ENCODE measurements at places on chromosomes 7 and 10. TPM values are rescaled to one million over a fixed set of nuclear protein-coding genes. Genes with fewer than 3 reads are reported as not detected.

GRCh38 chr10:10623958-10624566 lies 393.6 kb upstream of the CELF2 start:
- DNase-seq, result no peak

- DNase-seq, result no peak
Measured at GRCh38 chr7:36874041-36874440, 149.7 kb upstream of the AOAH start.

DNA sequence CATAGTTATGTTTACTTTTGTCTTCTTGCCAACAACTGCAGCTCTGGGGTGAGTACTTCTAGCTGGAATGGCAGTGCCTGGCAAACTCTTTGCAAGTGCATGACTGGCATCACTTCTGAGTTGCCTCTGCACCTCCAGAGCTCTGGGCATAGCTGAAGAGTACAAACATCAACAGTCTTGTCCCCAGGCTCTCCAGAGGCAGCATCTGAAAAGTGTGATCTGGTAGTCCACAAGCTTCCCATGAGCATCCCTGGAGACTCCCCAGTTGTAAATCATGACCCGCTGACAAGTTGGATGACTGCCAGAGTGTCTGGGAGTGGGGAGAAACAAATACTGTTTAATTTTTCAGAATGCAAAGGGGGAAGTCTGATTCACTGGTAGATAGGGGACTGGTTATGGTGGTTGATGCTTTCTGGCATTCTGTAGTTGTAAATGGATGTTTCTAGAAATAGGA lies 138.9 kb upstream of the CDK13 start:
- no peak for DNase-seq

GRCh38 chr7:101582971-101583370 lies 46.1 kb downstream of the MYL10 start:
- no peak for DNase-seq

GRCh38 chr7:93029056-93029455 lies 88.7 kb downstream of the SAMD9 start:
- DNase-seq, result no peak

DNA sequence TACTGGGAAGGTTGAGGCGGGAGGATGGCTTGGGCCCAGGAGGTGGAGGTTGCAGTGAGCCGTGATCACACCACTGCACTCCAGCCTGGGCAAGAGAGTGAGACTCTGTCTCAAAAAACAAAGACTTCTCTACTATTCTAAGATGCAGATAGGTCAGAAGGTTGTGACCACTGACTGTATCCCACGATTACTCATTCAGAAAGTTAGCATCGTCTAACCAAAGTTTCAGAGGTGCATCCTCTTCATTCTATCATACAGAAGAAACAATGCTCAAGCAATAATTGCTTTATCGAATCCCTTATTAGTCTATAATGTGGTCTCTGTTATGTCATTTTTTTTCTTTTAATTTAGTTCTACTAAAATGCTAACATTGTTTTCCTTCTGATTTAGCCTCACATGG lies 348.7 kb upstream of the LRGUK start:
- no peak for DNase-seq

- peak; percentile 97 for DNase-seq
Measured at GRCh38 chr7:30594540-30595435, at the start of gene GARS1. GARS1 (plus strand) TSS chr7:30594878; CDS start chr7:30594922, 44 bp downstream.

GRCh38 chr7:117974891-117975290 lies 101.7 kb upstream of the CTTNBP2 start:
- DNase-seq, result no peak

- DNase-seq, result no peak
Measured at GRCh38 chr10:56142092-56142728, 218.8 kb downstream of the ZWINT start.

DNA sequence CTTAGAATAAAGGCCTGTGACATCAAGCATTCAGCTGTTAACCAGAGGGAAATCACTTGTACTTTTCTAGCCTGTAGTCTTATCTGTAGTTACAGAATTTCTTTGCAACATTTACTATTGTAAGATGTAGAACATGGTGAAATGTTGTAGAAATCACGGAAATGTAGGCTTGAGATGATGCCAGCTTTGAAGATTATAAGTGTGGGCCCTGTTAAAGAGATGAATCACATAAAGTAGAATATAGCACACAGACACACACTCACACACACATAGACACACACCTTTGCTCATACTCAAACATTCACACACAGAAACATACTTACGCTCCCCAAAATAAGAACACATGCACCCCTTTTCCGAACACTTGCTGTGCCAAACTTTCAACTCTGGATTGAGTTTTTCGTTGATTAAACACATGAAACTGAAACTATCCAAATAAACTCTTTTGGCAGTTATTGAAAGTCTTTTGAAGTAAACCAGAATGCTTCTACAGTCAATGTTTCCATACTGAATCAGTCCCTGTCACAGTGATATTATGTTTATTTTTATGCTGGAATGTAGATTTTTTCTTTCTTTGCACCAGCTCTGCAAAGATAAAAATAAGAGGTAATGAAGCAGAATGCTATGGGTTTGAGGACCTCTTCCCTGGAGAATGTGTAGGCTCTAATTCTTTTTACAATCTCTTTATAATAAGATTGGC lies 230.3 kb upstream of the MEOX2 start:
- DNase-seq, result no peak

DNA sequence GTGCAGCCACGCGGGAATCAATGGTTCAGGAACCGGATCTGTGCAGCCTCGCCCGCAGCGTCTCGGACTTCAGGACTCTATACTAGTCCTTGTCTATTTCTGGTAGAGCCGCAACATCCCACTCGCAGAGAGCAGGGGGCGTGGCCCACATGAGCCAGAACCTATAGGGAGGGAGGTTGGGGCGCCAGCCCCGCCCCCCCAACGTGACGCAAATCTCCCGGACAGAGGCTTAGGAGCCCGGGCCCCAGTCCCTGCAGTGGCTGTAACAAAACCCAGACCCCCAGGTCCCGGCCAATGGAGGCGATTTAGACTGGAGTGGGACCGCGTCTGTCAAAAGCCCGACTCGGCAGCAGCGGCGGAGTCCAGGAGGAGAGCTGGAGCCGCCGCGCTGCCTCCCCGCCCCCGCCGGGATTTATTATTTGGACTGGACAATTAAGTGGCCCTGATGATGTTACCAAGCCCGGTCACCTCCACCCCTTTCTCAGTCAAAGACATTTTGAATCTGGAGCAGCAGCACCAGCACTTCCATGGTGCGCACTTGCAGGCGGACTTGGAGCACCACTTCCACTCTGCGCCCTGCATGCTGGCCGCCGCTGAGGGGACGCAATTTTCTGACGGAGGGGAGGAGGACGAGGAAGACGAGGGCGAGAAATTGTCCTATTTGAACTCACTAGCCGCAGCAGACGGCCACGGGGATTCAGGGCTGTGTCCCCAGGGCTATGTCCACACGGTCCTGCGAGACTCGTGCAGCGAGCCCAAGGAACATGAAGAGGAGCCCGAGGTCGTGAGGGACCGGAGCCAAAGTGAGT lies at the start of gene NKX2-3:
Gene NKX2-3 (plus strand): TSS at position 256 of the 809 bp plus-strand sequence. CDS start 190 bp downstream, at position 446.
- peak; percentile 71 for DNase-seq

DNA sequence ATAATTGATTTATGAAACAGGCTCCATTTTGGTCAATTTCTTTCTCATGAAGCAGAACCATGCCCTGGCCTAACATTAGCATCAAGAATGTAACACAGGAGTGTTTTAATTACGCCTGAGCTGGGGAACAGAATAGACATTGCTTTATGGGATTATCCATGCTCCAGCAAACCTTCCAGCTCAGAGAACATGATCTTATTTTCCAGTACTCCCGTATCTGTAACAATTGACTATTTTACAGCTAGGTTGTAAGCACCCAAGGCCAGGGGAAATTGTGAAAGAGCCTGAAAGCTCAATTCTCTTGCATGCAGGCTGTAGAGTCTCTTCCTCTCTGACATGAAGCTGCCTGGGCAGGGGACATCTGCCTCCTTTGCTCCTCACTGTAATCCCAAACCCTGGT lies 30.8 kb upstream of the CRYGN start:
- DNase-seq, result no peak

DNA sequence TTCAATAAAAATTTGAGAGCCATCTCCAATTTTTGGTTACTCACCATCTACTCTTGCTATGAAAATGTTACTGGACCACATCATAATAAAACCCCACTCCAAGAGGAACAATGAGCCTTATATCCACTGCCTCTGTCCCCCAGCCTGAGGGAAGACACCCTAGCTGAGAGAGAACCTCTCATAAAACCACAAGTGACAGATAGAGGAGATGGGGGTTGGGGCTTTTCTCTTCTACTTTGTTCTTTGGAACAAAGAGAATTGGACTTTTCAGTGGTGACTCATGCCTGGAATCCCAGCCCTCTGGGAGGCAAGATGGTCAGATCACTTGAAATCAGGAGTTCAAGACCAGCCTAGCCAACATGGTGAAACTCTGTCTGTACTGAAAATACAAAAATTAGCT lies 27.6 kb upstream of the TAS2R16 start:
- DNase-seq, result no peak

- no peak for DNase-seq
Measured at GRCh38 chr7:64626557-64626956, 39.4 kb upstream of the ZNF107 start.

DNA sequence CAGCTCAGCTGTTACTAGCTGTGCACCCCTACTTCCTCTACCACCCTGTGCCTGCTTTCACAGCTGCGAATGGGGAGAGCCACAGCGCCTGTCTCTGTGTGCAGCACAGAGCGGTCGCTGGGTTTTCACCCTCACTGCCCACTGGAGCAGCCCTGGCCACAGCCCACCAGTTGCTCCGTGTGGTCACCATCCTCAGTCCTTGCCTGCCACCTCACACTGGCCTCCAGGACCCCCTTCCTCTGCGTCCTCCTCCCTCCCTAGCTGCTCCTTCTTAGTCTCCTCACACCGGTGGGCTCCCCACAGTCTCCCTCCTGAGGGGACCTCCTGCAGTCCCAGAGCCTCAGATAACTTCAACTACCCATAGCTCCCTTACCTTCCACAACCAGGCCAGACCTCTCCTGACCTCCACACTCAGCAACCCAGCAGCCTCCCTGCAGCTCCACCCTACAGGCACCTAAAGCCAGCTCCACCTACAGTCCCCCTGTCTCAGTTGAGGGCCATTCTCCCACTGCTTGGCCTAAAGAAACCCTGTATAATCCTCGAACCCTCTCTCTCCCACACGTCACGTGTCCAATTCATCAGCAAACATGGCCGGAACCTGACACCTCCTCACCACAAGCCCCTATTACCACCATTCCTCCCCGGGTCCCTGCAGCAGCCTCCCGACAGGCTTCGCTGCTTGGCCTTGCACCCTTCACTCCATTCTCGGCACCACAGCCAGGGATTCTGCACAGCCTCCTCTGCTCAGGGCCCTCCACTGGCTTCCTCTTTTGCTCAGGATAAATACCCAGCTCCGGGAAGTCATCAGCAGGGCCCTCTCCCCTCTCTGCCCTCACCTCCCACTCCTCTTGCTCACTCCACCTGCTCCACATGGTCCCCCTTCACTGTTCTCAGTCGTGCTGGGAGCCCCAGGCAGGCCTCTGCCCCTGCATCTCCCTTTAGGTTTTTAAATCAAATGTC lies 28.1 kb downstream of the PLAC9 start:
- no peak for DNase-seq

GRCh38 chr10:33263453-33263852 lies 71.0 kb downstream of the NRP1 start:
- DNase-seq, result no peak

GRCh38 chr10:14838582-14839304 lies 637 bp downstream of the HSPA14 start:
- DNase-seq, result peak; percentile 79

DNA sequence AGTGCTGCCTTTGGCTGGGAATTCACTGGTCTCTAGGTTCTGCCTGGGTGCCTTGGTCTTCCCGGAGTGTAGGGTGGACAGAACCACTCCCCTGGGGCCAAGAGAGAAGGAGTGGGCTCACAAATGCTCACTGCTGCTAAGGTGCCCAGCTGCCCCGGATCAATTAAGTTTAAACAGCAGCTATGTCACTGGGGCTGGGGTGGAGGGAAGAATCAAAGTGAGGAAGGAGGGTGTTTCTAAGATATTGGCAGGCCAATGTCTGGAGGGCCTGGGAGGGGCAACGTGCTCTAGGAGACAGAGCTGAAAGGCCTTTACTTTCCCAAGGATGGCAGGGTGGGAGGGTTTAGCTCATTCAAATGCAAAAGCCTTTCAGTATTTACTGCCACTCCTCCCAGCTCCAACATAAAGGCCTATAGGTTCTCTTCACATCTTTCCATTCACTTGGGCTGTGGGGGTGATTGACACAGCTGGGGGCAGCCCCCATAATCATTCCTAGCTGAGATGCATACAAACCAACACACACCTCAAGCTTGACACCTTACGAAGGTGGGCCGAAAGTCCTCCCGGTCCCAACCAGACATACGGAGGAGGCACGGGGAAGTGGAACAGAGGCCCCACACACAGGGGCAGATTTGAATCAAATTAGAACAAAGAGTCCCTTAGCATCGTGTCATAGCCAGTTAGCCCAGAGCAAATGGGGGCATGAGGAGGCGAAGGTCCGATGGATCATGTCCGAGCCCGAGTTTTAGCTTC lies 108.0 kb upstream of the EFCAB10 start:
- no peak for DNase-seq

DNA sequence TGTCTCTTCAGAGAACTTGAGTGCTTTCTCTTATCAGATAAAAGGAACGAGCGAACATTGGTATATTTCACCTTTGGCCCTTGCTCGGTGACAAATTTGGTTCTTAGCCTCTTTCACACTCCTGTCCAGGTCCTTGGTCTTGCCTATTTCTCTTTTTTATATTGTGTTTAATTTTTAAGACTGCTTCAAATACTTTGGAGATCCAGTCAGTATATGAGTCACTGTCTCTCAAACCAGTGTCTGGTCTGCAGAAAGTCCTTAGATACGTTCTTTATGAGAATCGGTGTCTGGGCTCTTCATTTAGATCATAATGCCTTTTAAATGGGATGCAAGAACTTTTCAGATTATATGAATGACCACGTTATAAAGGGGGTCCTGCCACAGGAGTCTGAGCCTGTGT lies 55.0 kb downstream of the PIK3AP1 start:
- no peak for DNase-seq

DNA sequence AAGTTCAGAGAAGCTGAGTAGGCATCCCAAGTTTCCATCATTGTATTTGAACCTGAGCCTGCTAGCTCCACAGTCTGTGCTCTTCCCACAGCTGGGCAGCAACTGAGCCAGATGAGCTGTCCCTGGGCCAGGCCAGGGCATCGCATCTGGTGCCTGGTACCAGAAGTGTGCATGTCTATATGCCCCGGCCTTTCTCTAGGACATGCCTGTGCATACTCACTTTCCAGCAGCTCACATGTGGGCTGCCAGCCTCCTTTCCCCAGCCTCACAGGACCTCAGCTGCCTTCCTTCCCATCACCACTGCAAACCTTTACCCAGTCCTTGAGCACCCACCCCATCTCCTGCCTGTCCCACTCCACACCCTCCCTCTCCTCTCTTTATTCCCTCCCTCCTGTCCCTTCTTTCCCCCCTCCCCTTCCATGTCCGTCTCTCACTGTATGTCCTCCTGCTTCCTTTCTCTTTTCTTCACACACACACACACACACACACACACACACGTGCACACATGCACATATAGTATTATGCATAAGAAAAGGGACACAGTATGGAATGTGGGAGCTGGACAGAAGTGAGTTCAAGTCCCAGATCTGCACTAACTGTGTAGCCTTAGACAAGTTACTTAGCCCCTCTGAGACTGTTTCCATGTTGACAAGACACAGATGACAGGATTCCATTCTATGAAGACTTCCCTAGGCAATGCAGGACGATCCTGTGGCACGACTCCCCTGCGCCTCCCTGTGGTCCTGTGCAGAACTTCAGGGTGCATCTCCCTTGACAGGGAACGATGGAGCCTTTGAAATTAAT lies 10.9 kb downstream of the CDHR1 start:
- peak; percentile 89 for DNase-seq

The CFAP46 gene
- total RNA-seq, result not detected

The OR2A1 gene
- not detected for total RNA-seq

The CTAGE15 gene
- 1.3 TPM for total RNA-seq

The KLF14 gene
- not detected for total RNA-seq

The CDNF gene
- total RNA-seq, result 0.62 TPM

The GIMAP7 gene
- 40.5 TPM for total RNA-seq

The CCDC136 gene
- 10.6 TPM for total RNA-seq

The DYNC1I1 gene
- not detected for total RNA-seq

Measured in activated CD4-positive, alpha-beta T cell treated with anti-CD3 and anti-CD28 coated beads, Interleukin-2, amount 10 ng/mL, durations not matched to agents 24 days and 14 days (primary cell).